C1 segment of cervical spinal cord (tissue), 14 donors: ENCODE measurements at places on chromosomes 2 and 18.
A peak's percentile ranks its signal among the peaks of the same experiment; 100 is the strongest.

DNA sequence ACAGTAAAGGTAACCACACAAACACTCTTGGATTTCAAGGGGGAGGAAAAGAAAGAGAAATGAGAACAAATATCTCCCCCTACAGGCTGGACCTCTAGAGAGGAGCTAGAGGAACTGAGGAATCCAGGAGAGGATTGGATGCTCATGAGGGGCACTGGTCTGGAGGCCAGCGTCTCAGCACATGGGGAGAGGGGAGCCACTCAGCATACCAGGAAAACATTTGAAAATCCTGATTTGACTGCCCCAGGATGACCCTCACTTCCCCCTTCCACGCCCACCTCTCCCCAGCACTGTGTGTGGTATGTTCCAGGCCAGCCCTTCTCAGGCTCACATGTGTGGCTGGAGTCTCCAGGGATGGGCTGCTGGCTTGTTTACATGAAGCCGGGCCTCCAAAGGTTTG, 396.8 kb upstream of the ID2 start:
- DNase-seq: no peak

DNA sequence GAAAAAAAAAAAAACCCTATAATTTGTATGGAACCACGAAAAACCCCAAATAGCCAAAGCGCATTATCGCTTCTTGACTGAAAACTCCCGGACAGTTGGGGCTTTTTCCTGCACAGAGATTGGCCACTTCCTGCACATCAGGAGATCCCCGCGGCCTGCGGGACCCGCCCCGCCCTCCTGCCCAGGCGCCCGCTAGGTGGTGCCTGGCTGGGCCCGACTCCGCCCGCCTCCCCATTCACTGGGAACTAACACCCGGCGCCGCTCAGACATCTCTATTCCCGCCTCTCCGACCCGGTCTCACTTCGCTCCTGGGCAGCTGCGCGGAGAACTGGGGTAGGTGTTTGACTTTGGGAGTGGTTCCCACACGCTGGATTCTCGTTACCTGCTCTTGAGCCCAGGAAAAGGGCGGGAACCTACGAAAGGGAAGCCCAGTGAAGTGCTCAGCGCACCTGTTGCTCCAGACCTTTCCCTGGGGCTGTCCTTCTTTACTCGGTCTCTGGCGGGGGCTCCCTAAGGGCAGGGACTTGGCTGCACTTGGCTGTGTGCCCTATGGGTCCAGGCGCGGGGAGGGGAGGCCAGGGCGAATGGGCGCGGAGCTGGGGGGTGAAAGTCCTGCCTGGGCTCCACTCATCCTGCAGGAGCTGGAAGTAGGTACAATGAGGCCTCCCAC, at the start of gene HMSD:
TSS of gene HMSD (plus strand) at position 234 of the 670 bp plus-strand sequence. CDS start 4,155 bp downstream, outside the sequence.
- peak; percentile 49 for DNase-seq

DNA sequence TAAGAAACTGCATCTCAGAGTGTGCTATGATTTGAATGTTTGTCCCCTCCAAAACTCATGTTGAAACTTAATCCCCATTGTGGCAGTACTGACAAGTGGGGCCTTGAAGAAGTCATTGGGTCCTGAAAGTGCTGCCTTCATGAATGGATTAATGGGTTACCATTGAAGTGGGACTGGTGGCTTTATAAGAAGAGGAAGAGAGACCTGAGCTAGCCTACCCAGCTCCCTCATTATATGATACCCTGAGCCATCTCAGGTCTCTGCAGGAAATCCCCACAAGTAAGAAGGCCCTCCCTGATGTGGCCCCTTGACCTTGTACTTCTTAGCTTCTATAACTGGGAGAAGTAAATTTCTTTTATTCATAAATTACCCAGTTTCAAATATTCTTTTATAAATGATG, 526.8 kb downstream of the XIRP2 start:
- DNase-seq: no peak

DNA sequence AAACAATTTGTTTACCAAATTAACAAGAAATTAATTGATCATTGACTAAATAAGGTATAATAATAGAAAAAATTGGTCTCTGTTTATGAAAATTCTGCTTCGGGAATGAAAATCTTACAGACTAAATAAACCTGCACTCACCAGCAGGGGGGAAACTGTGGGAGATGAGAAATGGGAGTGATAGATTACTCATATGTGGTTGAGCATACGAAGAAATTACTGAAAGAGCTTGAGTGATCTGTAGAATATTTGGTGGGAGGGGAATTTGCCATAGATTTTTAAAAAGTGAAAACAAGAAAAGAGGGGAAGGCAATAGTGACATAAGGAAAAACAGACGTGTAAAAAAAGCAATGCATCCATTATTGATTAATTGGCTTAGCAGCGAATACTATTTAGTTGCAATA, 2.2 kb downstream of the HMSD start:
- DNase-seq: no peak

GRCh38 chr2:97653473-97653872, 7.6 kb downstream of the COX5B start:
- DNase-seq: no peak

GRCh38 chr2:233976690-233977294, 59.6 kb downstream of the TRPM8 start:
- DNase-seq: no peak

DNA sequence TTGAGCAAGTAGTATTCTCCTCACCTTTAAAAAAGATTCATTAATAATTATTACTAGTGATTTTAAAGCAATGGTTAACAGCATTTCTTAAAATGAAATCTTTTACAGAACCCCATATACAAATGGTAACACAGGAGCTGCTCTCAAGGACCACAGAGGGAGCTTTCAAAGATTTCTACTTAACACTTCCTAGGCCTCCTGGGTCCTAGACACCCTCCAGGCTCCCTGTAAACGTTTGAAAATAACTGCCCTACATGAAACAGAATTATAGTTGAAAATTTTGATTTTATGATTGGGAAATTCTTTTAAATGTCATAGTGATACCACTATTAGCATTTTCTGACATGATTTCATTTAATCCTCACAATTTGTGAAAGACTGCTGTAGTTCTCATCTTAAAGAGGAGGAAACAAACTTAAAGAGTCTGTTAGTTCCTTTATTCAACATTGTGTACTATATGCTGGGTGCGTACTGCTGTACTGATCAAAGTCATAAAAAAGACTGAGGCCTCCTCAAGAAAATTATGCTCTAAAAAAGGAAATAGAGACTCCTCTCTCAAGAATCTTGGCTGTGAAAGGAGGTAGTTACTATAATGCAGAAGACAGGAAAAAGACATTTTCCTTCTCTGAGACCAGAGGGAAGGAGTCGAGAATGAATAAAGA, 10.6 kb downstream of the CUL3 start:
- DNase-seq: no peak

GRCh38 chr2:190119923-190120590, 57.5 kb upstream of the MSTN start:
- DNase-seq: peak; percentile 9

GRCh38 chr2:207632575-207633493, 7.6 kb upstream of the METTL21A start:
- DNase-seq: no peak

GRCh38 chr18:1496096-1496495, 591.4 kb downstream of the ADCYAP1 start:
- DNase-seq: no peak

DNA sequence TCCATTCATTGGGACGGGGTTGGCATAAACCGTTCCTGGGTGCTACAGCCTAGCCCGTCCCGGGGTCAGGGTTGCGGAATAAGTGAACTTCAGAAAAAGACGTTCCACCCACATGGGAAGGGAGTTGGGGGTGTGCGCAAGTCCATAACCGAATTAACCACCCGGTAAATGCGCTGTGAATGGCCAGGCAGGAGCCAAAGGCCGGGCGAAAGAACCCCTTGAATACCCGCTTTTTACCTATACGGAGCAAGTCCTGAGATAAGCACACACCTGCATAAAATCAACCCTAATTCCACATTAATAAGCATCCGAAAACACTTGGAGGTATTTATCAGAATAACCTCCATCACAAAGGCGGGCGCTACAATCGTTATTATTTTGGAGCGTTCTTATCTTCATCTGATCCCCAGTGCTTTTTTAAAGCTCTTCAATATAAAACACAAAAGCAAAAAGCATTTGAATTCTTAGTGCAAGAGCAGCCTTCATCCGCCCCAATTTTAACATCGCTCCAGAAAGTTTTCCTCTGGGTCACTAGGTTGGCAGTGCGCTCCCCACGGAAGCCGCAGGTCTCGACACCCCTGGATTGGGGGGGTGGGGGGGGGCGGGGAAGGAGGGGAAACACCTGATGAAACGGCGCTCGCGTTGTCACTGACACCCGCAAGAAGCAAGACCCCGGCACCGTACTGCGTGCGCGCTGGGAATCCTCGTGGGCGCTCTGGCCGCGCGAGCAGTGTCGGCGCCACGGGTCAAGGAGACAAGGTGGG, 1.2 kb downstream of the SATB2 start:
- no peak for DNase-seq

- no peak for DNase-seq
Measured at GRCh38 chr2:225272173-225272572, 127.3 kb upstream of the NYAP2 start.

- no peak for DNase-seq
Measured at GRCh38 chr2:86243272-86243671, 44.0 kb downstream of the MRPL35 start.

DNA sequence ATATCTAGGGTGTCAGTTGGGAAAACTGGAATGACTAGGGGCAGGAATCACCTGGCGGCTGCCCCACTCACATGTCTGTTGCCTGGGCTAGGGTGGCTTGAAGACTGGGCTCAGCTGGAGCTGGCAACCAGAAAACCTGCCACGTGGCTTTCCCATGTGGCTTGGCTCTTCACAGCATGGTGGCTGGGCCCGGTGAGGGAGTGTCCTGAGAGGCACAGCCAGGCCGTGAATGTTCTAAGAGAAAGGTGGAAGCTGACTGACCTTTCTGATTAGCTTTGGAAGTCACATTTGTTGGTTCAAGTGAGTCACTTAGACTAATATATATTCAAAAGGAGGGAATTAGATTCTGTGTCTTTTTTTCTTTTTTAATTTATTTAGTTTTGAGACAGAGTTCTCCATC, 22.7 kb downstream of the SP5 start:
- no peak for DNase-seq

DNA sequence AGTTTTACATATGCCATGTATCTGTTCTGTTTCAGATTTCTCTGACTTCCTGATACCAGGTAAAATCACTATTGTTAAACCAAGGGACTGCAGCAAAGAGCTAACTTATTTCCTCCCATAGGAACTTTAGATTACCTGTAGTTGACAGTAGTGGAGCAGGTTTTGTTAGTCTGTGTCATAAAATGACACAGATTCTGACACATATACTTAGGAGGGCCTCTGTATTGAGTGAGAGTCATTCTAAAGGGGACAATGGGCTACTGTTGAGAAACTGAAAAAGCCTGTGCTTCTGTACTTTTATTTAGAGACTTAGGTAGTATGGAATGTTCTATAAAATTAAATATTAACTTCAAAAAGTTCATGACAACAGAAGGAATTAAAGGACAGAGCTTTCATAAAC, 48.2 kb downstream of the KCMF1 start:
- DNase-seq: no peak
